Breast epithelium (tissue), 4 donors: ENCODE measurements at places on chromosomes 1 and 21.
A peak's percentile ranks its signal among the peaks of the same experiment; 100 is the strongest.

- DNase-seq = no peak
Observed at GRCh38 chr1:115251856-115252255, 86.2 kb downstream of the NGF start.

GRCh38 chr1:8712413-8713231, 104.8 kb downstream of the RERE start:
- DNase-seq = no peak

DNA sequence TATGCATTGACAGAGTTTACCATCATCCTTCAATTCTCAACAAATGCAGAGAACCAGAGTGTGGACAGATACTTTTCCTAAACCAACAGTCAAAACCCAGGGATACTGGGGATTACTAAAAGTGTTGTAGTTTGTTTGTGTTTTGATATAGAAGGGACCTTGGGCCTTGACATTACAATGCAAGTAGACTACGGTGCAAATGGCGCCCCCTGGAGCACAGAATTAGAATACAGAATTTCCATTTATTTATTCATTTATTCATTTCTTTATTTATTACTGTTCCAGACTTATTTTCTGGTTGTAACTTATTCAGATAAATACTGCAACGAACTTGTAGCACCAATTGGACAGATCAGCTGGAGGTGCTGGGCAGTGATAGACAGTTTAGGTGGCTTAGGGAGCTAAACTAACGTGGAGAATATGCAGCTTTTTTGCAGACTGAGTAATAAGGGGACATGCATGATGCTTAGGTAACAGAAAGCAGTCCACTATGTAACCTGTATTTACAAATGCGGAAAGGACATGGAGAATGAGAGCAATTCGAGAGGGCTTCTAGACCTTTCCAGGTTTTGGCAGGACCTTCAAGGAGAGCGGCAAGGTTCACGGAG, 42.6 kb downstream of the KIRREL1 start:
- no peak for DNase-seq

- DNase-seq = no peak
Observed at GRCh38 chr21:35473496-35473895, 424.4 kb upstream of the RUNX1 start.

DNA sequence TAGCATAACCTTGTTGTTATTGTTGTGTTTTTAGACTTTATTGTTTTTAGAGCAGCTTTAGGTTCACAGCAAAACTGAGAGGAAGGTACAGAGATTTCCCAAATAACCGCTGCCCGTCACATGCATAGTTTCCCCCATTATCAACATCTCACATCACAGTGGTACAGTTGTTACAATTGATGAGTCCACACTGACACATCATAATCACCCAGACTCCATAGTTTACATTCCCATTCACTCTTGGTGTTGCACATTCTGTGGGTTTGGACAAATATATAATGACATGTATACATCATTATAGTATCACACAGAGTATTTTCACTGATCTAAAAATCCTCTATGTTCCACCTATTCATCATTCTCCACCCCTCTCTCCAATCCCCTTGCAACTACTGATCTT, 25.9 kb upstream of the TOR3A start:
- no peak for DNase-seq

GRCh38 chr1:74729741-74730478, 2.9 kb downstream of the CRYZ start:
- no peak for DNase-seq

- DNase-seq = no peak
Observed at GRCh38 chr1:152906023-152906565, 2.3 kb upstream of the IVL start.

GRCh38 chr1:86419277-86419903, 4.6 kb upstream of the CLCA2 start:
- DNase-seq = no peak

GRCh38 chr21:42387164-42387563, 8.7 kb downstream of the TMPRSS3 start:
- DNase-seq = no peak

- DNase-seq = no peak
Observed at GRCh38 chr1:59498640-59499039, 201.7 kb downstream of the FGGY start.

DNA sequence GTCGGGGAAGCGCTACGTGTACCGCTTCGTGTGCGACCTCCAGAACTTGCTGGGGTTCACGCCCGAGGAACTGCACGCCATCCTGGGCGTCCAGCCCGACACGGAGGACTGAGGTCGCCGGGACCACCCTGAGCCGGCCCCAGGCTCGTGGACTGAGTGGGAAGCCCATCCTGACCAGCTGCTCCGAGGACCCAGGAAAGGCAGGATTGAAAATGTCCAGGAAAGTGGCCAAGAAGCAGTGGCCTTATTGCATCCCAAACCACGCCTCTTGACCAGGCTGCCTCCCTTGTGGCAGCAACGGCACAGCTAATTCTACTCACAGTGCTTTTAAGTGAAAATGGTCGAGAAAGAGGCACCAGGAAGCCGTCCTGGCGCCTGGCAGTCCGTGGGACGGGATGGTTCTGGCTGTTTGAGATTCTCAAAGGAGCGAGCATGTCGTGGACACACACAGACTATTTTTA, 17.1 kb downstream of the ETS2 start:
- no peak for DNase-seq

DNA sequence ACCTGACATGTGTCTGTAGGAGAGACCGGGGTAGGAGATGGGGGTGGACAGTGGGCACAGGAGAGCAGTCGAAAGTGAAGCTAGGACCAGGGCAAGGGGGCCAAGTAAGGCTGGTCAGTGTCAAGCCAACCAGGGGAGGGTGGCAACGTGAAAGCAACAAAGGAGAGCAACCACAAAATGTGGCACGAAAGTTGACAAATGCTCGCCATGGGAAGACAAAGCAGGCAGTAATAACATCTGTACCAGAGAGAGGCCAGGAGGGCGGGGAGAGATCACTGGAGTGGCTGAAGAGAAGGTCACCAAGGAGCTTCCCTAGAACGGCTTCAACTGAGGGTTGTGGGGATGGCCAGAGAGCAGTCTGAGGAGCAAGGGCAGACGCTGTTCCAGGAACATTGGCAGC, 17.0 kb downstream of the QSOX1 start:
- no peak for DNase-seq

DNA sequence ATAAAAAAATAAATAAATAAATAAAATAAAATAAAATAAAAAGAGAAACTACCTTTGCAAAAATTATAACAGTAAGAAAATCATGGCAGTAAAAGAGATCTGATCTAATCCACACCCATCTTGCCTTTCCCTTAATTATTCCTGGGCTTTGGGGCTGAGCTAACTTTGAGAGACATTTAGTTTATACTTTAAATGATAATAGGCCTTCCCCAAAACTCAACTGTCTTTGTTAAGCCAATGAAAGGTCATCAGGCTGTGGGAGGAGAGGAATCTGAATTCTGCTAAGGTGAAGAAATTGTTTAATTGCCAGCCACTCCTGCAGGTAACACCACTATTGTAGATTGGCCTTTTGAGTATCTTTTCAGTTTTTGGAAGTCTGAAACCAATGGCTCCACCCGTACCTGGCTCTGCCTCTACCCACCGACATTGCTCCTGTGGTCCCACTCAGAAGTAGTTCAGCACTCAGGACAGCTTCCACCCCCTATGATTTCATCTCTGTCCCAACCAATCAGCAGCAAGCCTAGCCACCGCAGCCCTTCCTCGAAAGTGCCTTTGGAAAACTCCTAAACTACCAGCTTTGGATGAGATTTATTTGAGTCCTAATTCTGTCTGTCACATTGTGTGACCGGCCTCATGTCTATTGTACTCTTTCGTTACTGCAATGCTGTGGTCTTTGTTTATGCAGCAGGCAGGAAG, 23.0 kb upstream of the PNRC2 start:
- no peak for DNase-seq

- DNase-seq = no peak
Observed at GRCh38 chr1:99327357-99327756, 63.1 kb downstream of the PLPPR4 start.

- DNase-seq = peak; percentile 45
Observed at GRCh38 chr21:46081862-46082712, 15.8 kb upstream of the COL6A2 start.

DNA sequence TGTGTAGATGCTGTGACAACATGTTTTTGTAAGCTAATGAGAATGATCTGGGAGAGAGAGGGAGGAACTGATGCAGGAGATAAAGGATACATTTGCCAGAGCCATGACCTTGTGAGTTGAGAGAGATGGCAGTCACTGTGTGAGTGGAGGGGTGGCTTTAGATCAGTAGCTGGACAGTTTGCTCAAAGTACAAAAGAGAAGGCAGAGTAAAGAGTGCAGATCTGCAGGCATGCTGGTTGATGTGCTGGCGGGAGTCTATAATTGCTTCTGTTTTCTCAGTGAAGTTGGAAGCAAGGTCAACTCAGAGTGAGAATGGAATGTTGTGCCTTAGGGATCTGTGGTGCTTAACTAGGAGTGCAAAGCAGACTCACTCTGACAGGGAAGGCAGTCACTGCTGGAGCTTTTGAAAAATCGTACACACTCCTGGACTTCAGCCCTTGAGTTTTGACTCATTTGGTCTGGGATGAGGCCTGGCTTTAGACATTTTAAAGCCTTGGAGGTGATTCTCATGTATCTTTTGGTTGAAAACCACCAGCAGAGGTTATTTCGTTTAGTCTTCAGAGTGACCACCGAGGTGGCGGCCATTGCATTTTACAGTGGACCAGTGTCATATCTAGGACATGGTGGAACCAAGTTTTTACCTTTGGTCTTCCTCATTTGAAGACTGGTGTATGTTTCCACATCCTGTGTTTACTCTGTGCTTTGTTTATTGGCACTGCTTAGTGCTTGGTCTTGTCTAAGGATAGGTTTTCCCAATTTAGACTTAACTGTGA, 49.6 kb downstream of the MTR start:
- DNase-seq = no peak

GRCh38 chr1:43968348-43968948, 1.4 kb upstream of the DPH2 start:
- DNase-seq = no peak

DNA sequence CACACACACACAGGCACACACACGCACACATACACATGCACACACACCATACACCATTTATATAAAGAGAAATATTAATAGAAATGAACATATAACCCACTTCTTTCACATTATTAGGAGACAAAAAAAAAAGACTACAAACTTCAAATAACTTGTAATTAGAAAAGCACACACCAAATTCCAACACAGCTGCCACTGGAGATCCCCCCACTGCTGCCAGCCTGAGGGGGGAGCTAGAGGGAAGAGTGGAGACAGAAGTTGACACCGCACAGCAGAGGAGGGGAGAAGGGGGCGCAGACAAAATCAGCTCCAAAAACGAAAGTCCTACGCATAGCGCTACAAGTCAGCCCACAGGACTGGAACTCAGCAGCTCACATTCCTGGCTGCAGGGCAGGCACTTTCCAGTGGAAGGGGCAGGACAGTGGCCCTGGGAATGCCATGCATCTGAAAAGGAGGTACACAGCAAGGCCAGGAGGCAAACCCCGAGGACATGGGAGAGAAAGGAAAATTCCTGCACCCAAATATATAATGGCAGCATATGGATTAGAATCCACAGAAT, 36.5 kb downstream of the LGALS8 start:
- DNase-seq = no peak

DNA sequence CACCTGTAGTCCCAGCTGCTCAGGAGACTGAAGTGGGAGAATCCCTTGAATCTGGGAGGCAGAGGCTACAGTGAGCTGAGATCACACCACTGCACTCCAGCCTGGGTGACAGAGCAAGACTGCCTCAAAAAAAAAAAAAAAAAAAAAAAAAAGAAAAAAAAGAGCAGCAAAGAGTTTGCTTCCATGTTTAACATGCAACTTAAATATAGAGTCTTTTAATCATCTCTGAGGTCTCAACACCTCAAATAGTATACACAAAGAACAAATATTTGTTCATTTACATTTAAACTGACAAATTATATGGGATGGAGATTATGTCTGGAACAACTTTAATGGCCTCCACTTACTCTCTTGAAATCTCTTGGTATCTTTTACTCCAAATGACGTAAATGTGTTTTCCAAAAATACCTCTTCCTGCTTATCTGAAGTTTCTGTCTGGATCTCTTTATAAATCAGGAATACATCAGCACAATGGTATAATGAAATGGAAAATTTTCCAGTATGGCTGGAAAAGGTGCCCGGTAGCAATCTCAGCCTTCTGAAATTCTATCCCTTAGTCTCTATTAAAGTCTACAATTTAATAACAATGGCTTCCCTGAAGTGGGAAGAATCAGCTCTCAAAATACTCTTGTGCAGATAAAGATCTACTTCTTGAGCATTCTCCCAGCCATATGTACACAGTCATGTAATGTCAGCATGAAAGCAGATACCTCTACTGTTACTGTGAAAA, 258.5 kb downstream of the OMA1 start:
- DNase-seq = no peak

DNA sequence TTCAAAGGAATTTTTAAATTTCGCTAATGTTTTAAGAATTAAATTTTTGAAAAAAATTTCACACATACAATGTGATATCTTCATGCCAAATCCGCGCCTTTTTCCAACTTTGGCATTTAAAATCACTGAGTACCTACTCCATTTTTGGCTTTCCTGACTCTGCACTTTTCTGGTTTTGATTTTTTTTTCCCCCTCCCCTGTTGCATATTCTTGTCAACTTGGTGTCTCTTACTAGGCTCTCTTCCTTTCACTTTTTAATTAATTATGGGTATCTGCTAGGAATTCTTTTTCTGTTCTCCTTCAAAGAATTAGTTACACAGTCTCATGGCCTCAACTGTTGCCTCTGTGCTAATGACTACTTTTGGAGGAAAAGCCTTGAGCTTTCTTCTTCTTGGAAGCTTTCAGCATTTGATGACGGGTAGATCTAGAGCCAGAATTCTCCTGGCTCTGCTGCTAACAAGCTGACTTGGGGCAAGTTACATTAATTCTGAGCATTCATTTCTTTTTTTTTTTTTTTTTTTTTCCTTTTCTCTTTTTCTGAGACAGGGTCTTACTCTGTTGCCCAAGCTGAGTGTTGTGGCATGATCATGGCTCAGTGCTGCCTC, 1.8 kb downstream of the AGL start:
- DNase-seq = no peak

DNA sequence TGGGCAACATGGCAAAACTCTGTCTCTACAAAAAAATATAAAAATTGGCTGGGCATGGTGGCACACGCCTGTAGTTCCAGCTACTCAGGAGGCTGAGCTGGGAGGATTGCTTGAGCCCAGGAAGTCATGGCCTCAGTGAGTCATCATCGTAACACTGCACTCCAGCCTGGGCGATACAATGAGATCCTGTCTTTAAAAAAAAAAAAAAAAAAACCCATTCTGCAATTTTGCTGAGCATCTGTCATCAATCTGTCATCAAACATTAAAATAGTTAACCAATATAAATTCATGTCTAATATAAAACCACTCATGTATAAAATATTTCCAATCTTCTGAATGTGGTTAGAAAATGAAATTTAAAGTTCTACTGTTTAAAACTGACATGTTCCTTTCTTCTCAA, 56.9 kb downstream of the LPAR3 start:
- no peak for DNase-seq

- no peak for DNase-seq
Observed at GRCh38 chr1:237042526-237042891, 525 bp downstream of the RYR2 start.

DNA sequence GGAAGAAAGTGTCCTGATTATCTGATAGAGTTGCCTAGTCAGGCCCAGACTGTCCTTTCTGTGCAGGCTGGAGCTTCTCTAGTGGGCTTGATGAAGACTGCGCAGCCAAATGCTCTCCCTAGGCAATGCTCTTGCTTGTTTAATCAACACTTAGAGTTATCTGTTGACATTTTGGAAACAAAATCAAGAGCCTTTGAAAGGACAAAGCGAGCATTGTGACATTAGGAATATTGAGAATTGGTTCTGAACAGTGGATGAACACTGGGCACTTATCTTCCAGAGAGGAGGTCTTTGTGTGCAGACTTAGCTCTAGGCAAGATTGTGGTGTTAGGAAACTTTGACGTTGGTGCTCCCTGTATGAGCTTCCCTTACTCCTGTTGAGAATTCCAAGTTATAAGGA, 94.5 kb downstream of the DNTTIP2 start:
- DNase-seq = no peak
